Activated CD4-positive, alpha-beta T cell treated with anti-CD3 and anti-CD28 coated beads, Interleukin-2, amount 50 U/mL, for 24 hours (primary cell): ENCODE measurements at places on chromosomes 2 and 18.

DNA sequence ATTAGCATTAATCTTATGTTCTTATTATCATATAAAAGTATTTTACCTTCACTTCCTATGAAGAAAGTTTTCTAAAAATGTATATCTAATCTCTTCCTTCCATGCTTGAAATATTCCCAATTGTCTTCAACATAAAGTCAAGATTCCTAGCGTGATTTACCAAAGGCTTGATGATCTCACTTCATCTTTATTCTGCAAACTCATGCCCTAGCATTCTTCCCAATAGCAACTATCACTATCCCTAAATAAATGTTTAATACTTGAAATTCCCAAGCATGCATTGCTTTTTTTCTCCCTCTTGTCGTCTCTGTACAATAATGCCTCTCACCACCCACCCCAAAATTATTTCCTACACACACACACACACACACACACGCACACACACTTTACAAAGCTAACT, 125.8 kb downstream of the VWC2L start:
- DNase-seq = no peak

- DNase-seq = no peak
These were observed 56.4 kb downstream of the GORASP2 start for GRCh38 chr2:170985407-170985806.

GRCh38 chr2:166944909-166945308, 56.6 kb downstream of the XIRP2 start:
- no peak for DNase-seq

DNA sequence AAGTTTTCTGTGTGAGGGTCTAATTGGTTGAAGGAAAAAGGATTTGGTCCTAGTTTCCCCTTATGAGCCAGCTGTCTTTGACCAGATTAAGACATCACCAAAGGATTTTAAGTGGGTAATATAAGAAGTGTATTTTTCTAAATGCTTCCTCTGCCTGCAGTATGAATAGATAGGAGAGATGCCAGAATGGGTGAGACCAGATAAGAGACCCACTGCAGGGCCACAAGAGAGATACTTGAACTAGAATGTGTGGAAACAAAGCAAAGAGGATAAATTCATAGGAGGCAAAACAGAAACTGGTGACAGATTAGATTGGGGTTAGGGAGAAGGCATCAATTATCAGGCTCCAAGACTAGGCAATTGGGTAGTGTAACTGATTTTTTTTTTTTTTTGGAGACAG, 1.1 kb upstream of the HDHD2 start:
- DNase-seq = no peak

- DNase-seq = no peak
These were observed 34.7 kb downstream of the SPOPL start for GRCh38 chr2:138536302-138536701.

GRCh38 chr18:39191931-39192330, 1626.3 kb upstream of the CELF4 start:
- no peak for DNase-seq

- DNase-seq = peak; percentile 13
These were observed 50.3 kb upstream of the GREB1L start for GRCh38 chr18:21191596-21192307.

GRCh38 chr2:111042772-111043771, 77.6 kb upstream of the BCL2L11 start:
- DNase-seq = no peak

DNA sequence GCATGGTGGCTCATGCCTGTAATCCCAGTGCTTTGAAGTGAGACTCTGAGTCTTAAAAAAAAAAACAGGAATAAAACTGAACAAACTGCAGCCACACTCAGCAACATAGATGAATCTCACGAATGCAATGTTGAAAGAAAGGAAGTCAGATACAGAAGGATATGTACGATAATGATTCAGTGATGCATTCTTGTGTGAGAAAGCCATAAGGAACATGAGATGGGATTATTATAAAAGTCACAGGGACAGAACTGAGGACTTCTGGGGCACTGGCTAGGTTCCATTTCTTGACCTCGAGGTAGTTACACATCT, 56.9 kb upstream of the SMAD2 start:
- DNase-seq = no peak

- no peak for DNase-seq
These were observed 20.7 kb upstream of the SULT1C2 start for GRCh38 chr2:108268001-108268400.

- DNase-seq = no peak
These were observed 432.6 kb downstream of the SATB2 start for GRCh38 chr2:199025146-199025545.

DNA sequence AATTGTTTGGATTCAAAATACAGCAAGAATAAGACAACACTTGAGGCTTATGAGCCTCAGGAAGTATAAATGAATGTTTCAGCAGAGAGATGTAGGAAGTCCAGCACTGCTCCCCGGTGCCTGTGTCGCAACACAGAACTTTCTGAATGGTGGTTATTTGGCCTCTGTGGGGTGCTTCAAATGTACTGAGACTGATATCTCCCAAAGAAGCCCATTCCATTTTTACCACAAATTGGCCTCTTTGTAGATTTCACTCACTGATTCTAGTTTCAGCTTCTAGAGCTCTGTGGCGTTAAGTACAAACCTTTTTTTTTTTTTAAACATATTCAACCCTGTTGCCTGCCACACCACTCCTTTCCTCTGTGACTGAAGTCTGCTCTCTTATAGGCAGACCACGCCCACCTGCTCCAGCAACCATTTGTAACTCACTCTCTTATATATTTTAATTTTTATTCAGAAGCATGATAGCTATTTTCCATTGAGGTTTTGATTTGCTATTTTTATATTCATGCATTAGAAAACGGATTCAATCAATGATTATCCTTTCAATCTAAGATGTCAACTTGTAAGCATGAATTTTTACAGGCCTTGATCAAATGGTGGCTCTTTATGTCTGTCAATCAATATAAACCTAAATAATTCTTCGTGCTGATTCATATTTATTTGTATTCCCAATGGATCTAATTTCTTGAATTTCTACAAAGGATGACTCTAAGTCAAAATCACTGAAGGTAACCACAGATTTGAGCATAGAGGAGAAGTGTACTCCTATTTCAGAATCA, 277.1 kb upstream of the CCDC68 start:
- no peak for DNase-seq

DNA sequence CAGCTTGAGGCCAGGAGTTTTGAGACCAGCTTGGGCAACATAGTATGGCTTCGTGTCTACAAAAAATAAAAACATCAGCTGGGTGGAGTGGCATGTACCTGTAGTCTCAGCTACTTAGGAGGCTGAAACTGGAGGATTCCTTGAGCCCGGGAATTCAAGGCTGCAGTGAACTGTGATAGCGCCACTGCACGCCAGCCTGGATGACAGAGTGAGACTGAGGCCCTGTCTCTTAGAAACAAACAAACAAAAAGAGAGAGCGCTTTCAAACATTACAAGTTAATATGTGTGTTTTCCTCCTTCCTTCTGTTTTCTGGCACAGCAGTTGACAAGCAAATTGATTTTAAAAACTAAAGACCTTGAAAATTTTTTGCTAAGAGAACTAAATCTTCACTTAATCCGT, 9.9 kb downstream of the EPC2 start:
- no peak for DNase-seq

DNA sequence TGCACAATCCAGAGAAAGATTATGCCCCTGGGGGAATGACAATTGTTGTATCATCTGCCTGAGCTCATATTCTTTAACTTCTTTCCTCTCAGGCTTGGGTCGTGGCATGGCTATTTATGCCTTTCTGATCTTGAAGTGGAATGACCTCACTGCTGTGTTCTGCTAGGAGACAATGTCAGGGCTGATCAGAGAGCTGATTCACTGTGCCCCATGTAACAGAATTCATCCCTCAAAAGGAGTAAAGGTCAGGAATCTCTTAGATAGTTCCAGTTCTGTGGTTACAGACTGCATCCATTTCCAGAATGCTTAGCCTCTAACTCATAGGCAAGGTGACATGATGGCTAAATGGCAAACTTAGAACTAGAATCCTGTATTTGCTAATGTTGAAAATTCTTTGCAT, 511.7 kb upstream of the CNTNAP5 start:
- no peak for DNase-seq

- DNase-seq = no peak
These were observed 268.4 kb downstream of the TCF4 start for GRCh38 chr18:55319459-55320193.

GRCh38 chr18:55753643-55754263, 165.8 kb upstream of the TCF4 start:
- no peak for DNase-seq

DNA sequence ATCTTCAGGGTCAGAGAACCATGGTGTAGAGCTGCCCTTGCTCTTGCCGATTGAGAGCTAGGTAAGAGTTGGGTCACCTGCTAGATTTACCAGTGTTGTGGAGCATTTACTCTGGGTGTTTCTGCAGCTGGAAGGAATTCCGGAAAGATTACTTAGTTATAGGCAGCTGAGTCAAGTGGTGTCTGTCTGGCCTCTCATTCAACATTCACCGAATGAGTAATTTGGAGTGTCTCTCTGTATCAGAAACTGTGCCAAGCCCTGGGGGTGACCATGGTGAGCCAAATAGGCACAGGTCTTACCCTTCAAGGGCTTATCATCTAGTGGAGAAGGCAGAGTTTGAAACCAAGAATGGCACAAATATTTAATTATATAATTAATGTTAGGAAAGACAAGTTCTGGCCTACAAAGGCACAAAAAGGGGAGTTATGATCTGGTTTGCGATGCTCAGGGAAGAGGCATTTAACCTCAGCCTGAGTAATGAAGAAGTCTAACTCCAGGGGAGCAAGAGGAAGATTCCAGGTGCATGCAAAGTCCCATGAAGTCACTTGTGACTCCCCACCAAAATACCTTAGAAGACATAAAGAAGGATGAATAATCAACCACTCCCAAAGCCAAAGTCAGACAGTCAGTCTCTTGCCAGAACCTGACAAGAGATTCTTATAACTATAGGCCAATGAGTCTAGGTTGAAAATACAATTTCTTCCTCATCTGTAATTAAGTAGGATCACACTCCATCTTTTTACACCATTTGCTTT, 12.5 kb downstream of the SETBP1 start:
- no peak for DNase-seq

- DNase-seq = no peak
These were observed 44.3 kb downstream of the MFSD6 start for GRCh38 chr2:190452433-190452832.

GRCh38 chr2:3604207-3604877, 9.4 kb downstream of the COLEC11 start:
- DNase-seq = no peak

DNA sequence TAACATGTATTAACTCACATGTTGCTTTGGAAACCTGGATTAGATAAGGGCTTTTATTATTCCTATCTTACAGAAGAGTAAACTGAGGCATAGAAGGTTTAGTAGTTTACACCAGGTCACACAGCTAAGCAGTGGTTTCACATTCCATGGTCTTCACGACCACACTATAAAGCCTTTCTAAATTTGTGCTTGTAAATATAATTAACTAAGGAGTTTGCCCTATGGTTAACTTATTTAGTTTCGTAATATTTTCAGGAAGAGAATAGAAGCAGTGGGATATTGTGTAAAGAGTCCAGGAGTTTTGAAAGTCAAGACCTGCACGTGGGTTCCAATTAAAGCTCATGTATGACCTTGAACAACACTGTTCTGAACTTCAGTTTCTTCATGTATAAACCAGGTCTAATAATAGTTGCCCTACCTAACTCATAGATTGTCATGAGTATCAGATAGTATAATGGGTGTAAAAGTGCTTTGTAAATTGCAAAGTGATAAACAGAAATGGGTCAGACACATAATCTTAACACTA, 19.5 kb upstream of the SOS1 start:
- DNase-seq = no peak

DNA sequence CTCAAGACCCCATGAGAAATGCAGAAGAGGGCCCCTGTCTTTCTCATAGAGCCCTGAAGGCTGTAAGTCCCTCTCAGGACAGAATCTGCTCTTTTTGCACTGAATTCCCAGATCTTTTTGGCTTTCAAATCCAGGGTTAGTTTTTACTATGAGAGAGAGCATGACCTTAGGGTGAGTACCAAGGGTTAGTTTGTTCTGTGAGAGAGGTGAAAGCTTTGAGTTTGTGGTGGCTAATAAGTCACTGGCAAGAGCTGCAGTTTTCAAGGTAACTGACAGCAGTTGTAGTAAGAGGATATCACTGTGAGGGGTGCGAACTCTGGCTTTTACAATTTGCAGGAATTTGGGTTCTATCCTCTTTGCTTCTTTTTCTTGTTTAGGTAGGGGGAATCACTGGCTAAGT, 248.4 kb upstream of the KCNH7 start:
- no peak for DNase-seq

- DNase-seq = no peak
These were observed 124.1 kb downstream of the RAPGEF4 start for GRCh38 chr2:172859581-172860335.
